ENCODE measurements at places on chromosomes 4 and X. TPM values are rescaled to one million over a fixed set of nuclear protein-coding genes. Genes with fewer than 3 reads are reported as not detected.

DNA sequence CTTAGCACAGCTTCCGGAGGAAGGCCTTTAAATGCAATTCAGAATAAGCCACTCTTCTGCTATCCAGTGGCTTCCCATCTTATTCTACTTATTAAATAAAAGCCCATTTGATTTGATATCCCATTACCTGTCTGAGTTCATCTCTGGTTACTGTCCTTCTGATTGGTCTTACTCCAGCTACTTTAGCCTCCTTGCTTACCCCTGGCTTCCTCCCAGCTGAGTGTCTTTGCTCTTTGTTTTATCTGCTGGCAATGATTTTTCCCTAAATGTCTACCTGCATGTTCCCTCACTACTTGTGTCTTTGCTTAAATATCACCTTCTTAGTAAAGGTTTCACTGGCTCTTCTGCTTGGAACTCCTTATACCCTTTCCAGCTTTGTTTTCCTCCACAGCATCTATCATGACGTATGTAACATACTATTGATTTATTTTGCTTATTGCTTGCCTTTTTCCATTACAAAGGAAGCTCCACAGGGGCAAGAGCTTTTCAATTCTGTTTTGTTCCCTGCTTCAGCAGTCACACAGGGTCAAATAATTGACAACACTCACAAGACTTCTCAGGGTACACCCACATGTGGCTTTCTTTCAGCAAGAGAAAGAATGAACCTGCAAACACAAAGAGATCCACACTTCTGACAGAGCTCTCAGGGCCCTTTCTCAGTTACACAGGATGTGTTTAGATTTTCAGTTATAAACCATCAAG lies 63.8 kb downstream of the TBC1D19 start:
- no peaks in the 10 kb centered on the region for H3K36me3 ChIP-seq
- no peaks in the 10 kb centered on the region for H3K27me3 ChIP-seq
- no peaks in the 10 kb centered on the region for H3K4me1 ChIP-seq
- no peak overlapping the region for H3K4me3 ChIP-seq

DNA sequence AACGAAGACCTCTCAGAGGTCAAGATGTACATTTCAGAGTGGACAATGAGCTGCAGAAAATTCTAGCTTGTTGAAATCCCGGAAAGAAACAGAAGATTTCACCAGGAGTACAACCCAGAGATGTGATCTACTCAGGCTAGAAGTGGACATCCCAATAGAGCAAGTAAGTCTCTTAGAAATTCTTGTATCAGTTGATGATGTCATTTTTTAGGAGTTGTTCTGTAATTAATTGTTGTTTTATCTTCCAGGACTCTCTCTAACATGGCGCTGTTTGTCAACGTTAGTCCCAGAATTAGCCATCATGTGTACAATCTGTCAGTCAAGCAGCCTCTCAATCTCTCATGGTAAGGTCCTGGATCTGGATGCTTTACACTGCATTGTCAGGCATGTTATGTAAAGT lies 174.4 kb downstream of the GRIA3 start:
- H3K4me3 ChIP-seq, result no peak overlapping the region
- no peak for DNase-seq
- H3K4me1 ChIP-seq, result no peaks in the 10 kb centered on the region
- no peaks in the 10 kb centered on the region for H3K36me3 ChIP-seq
- no peaks in the 10 kb centered on the region for H3K27me3 ChIP-seq
- H3K27ac ChIP-seq, result no peak overlapping the region

DNA sequence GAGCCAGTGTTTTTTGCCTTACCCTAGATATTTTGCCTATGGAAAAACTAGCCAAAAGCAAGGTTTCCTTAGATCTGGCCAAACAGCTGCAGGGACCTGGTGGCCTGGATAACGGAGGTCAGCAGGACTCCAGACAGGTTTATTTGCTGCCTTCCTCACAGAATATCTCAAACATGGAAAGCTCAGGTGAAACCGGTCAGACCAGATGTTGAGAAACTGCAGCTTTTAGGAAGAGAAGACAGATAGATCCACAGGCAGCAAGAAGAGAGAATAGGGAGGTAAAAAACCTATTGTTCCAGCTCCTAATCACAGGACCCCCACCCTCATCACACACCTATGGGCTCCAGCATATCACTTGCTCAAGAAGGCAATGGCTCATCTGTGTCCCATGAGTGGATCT lies 16.2 kb downstream of the SLC16A2 start:
- no peaks in the 10 kb centered on the region for H3K36me3 ChIP-seq
- H3K4me1 ChIP-seq, result no peaks in the 10 kb centered on the region
- DNase-seq, result no peak
- no peak overlapping the region for H3K4me3 ChIP-seq
- H3K27me3 ChIP-seq, result no peaks in the 10 kb centered on the region
- H3K27ac ChIP-seq, result no peak overlapping the region

GRCh38 chr4:24094726-24095125 lies 204.9 kb upstream of the PPARGC1A start:
- no peaks in the 10 kb centered on the region for H3K27me3 ChIP-seq
- no peaks in the 10 kb centered on the region for H3K4me1 ChIP-seq
- DNase-seq, result no peak
- no peak overlapping the region for H3K4me3 ChIP-seq
- H3K36me3 ChIP-seq, result no peaks in the 10 kb centered on the region

DNA sequence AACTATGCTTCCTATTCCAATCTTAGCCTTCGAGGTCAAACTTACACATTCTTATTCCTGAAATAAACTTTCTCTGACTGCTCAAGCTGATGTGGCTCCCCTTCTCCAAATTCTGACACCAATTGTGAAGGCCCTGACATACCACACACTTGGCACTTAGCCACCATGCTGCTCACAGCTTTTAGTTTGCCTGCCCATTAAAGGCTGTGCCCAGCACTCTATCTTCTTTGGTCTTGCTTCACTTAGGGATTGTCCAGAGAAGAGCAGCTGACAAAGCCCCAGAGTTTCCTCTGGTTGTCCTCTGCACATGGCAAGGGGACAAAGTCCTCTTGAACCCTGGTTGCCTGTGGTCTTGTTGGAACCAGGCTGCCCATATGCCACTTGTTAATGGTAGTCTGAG lies 126.1 kb downstream of the ARHGEF9 start:
- H3K36me3 ChIP-seq, result no peaks in the 10 kb centered on the region
- H3K27ac ChIP-seq, result no peak overlapping the region

DNA sequence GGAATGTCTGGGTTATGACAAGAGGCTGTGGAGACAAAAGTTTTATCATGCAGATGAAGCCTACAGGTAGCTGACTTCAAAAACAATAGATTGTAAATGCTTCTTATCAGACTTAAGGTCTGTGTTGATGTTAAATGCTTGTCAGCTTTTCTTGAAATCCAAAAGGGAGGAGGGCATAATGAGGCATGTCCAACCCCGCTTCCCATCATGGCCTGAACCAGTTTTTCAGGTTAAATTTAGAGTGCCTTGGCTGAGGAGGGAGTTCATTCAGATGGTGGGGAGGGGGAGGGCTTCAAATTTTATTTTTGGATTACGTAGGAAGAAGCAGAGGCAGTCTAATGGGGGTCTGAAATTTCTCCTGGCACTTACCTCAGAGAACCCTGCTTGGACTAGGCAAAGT lies 207.7 kb upstream of the HDX start:
- H3K27me3 ChIP-seq, result no peaks in the 10 kb centered on the region
- no peak overlapping the region for H3K27ac ChIP-seq
- no peak overlapping the region for H3K4me3 ChIP-seq
- H3K4me1 ChIP-seq, result no peaks in the 10 kb centered on the region
- no peak for DNase-seq
- no peaks in the 10 kb centered on the region for H3K36me3 ChIP-seq

DNA sequence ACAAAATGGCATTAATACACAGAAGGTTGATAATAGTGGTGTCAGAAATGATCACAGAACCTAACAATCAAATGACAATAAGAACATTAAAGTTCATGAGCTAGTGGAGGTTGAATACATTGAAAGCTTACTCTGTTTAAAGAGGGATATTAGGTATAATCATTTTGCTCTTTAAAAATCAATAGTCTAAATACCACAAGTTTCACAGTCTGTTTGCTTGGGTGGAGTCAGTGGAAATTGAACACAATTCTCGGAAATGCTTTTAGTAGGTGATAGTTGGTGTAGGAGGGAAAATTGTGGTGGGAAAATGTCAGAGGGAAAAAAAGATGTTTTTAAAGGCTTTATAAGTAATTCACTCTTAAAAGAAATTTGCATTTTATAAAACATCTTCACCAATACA lies 197.1 kb downstream of the GLUD2 start:
- no peaks in the 10 kb centered on the region for H3K36me3 ChIP-seq
- H3K27ac ChIP-seq, result no peak overlapping the region
- H3K4me3 ChIP-seq, result no peak overlapping the region
- DNase-seq, result no peak
- no peaks in the 10 kb centered on the region for H3K4me1 ChIP-seq

DNA sequence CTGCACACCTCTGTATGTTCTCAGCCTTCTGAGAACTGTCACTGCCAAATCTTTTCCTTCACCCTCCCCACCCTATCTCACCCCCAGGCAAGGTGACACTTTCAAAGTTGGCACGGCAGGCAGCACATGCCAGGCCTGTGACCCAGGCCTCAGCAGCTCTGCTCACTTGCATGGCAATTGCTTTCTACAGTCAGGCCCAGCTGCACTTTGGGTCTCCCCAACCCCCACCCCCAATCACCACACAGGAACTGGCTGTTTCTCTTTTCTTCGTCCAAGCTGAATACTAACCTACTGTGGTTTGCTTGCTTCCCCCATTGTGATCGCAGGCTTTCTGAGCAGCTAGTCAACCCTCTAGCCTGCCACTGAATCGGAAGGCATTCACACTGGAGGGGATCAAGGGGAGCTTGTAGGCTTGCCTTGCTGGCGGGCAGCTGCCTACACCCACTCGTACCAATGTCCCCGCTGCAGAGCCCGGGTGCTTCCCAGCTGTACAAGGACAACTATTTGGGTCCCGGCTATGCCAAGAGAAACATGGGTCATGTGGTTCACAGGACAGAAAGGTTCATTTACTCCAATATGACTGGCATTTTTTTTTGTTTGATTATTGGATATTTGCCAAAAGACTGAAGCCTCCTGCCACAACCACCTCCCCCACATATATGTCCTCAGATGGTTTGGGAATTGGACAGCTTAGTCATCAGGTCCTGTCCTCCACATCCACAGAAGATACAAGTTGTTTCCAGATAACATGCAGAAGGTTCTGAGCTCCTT lies 28.1 kb downstream of the SLC25A43 start:
- no peak for DNase-seq
- H3K27ac ChIP-seq, result peak overlapping the region; percentile 14
- H3K4me3 ChIP-seq, result no peak overlapping the region
- no peaks in the 10 kb centered on the region for H3K36me3 ChIP-seq

DNA sequence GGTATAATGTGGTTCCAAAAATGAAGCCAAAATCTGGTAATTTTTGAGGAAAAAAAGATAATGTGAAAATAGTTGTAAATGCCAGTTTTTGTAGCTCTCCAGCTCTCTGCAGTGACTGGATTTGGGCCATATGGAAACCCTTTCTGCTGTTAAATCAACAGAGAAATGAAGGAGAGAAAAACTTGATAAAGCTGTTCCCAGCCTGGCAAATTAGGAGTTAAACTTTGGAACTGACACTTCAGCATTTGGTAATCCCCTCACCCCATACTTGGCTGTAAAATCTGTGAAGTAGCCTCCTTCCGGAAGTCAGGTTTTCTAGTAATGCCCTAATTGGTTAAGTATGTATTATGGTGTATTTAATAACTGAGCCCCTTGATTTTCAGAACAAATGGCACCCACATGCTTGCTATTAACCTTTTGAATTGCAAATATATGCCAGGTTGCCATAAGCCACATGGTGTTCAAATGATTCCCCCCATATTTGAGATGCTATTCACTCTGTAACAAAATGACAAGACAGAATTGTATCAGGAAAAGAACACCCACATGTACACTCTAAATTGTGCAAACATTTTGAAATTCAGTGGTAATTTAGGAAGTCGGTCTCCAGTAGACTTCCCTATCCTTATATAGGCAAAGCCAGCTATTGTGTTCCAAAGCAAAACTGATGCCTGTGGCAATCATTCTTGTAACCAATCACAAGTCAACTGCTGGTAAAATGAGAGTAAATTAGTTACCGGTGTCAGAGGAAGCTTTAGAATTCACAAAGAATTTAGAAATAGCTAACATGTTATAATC lies 96.3 kb upstream of the ADAMTS3 start:
- no peak for DNase-seq
- H3K27me3 ChIP-seq, result no peaks in the 10 kb centered on the region
- H3K36me3 ChIP-seq, result no peaks in the 10 kb centered on the region
- no peak overlapping the region for H3K27ac ChIP-seq
- H3K4me3 ChIP-seq, result no peak overlapping the region

HTRA3 gene
- not detected for total RNA-seq

ABRAXAS1 gene
- total RNA-seq, result 46.1 TPM

NLGN4X gene
- total RNA-seq, result not detected

GPR34 gene
- total RNA-seq, result 2.1 TPM

STK26 gene
- total RNA-seq, result 50.1 TPM

BMP2K gene
- total RNA-seq, result 16.7 TPM

GLRA2 gene
- not detected for total RNA-seq

Data from naive thymus-derived CD4-positive, alpha-beta T cell (primary cell).